ENCODE measurements at places on chromosomes 3 and 15. TPM values are rescaled to one million over a fixed set of nuclear protein-coding genes. Genes with fewer than 3 reads are reported as not detected.

The ALG1L2 gene
- polyA plus RNA-seq = not detected

The GOLGA8H gene
- polyA plus RNA-seq = 0.81 TPM

The LRIG1 gene
- 80.2 TPM for polyA plus RNA-seq

The BTLA gene
- 0.09 TPM for polyA plus RNA-seq

The GCNT3 gene
- 0.02 TPM for polyA plus RNA-seq

The TNFAIP8L3 gene
- 3.0 TPM for polyA plus RNA-seq

The BCHE gene
- polyA plus RNA-seq = 8.4 TPM

The CHRNA3 gene
- polyA plus RNA-seq = 0.11 TPM

The DPPA2 gene
- polyA plus RNA-seq = not detected

The SLC9C1 gene
- polyA plus RNA-seq = 0.14 TPM

DNA sequence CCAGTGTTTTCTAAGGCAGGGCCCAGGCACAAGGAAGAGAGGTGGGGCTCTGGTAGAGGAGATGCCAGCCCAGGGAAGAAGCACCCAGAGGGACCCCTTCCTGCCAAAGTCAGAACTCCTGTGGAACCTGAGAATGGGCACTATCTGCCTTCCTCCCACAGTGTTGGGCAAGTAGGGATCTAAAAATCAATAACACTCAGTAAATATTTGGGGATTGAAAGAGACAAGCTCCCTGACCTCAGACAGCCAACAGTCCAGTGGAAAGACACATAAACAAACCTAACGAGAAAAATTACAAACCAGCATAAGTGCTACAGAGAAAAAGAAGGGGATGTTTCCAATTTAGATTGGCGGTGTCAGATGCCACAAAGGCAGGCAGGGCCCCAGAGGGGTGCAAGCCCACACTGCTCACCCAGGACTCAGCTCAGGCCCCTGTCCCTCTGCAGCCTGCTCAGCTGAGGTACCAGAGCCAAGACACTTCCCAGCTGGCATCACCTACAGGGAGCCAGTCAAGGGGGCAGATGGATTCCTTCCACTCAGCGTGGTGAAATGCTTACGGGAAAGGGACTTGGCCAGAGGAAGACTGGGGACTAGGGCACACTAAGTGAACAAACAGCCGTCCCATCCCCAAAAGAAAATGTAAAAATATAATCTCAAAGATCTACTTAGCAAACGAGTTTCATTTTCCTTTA lies 15.9 kb downstream of the ADCY5 start:
- DNase-seq = no peak

GRCh38 chr3:62325896-62326295 lies 47.5 kb downstream of the FEZF2 start:
- DNase-seq = no peak

GRCh38 chr3:175192536-175192935 lies 333.4 kb downstream of the NAALADL2 start:
- no peak for DNase-seq

GRCh38 chr3:71671216-71671845 lies 53.9 kb downstream of the EIF4E3 start:
- no peak for DNase-seq

GRCh38 chr15:72961346-72961745 lies 90.9 kb upstream of the NEO1 start:
- no peak for DNase-seq

DNA sequence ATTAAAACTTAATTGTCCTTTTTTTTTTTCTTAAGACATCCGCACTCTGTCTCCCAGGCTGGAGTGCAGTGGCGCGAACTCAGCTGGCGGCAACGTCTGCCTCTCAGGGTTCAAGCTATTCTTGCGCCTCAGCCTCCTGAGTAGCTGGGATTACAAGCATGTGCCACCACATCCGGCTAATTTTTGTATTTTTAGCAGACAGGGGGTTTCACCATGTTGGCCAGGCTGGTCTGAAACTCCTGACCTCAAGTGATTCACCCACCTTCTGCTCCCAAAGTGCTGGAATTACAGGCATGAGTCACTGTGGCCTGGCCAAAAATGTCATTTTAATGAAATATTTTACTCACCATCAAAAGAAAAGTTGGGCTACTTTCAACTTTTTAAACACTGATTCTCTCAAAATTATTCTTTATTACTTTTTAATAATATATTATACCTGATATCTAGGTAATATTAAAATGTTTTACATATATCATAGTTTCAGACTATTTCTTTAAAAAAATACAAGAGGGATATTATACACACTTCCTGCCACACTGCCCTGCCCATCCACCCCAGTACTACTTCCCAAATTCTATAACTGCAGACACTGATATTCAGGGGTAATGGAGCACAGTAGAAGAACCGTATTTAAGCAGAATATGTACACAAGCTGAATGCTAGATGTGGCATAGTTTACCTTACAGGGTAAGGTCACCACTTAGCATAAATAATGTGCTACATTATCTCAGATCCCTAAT lies 723.9 kb upstream of the ZNF385D start:
- no peak for DNase-seq

DNA sequence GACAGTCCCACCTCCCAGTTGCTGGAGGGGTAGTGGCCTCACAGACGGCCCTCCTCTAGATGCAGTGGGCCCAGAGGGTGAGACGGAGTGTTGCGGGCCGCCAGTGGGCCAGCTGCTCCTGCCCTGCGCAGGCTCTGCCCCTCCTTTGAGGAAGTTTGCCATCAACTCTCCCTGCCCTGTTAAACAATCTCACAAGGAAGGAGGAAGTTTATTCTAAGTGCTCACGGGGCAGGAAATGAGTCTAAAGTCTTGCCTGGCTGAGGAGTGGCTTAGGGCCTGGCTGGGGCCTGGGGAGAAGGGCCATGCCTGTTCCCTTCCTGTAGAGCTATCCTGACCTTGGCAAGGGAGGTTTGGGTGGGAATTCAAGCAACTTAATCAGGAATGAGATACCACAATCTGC lies at the start of gene FAM3D:
Gene FAM3D (minus strand): TSS at position 92 of the 400 bp plus-strand sequence. CDS start 11,211 bp downstream, outside the sequence.
- DNase-seq = peak; percentile 64

DNA sequence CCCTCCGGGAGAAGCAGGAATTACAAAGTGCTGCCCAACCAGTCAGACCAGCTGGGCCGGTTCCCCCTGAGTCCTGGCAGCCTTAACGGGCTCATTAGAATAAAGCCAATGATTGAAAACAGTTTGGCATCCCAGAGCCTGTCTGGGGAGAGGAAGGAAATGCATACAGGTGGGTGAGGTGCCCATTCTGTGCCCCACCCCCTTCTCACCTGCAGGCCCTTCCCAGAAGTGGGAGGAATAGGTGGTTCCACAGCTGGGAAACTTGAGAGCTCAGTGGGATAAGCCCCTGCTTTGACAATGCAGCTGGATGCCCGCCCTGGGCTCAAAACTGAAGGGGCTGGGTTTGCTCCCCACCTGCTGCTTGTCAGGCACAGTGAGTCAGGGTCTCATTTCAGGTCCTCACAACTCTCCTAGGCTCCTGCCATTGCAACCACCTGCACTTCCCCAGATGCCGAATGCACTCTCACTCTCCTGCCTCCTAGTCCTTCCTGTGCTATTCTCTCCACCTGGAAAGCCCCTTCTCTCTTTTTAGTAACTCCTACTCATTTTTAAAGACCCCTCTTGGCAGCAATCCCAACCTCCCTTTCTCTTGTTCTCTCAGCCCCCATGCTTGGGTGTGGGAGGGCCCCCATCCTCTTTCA lies 5.5 kb upstream of the BUB1B start:
- no peak for DNase-seq

GRCh38 chr15:41797201-41797944 lies 23.1 kb downstream of the MAPKBP1 start:
- no peak for DNase-seq

DNA sequence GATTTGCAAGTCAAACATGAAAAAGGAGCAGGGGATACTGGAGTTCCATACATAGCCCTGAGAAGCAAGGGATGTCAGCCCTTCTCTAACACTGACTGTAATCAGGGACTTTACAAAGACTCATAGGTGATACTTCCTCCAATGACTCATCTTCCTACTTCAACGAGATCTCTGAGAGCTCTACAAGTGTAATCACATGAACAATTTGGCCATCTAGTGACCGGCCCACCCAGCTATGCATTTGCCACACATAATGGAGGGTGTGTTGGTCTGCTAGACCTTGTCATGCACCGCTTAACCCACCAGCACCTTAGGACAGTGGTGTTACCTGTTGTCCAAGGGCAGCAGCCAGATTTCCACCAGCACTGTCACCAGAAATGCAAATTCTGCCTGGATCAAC lies 75.3 kb downstream of the NCEH1 start:
- DNase-seq = no peak

DNA sequence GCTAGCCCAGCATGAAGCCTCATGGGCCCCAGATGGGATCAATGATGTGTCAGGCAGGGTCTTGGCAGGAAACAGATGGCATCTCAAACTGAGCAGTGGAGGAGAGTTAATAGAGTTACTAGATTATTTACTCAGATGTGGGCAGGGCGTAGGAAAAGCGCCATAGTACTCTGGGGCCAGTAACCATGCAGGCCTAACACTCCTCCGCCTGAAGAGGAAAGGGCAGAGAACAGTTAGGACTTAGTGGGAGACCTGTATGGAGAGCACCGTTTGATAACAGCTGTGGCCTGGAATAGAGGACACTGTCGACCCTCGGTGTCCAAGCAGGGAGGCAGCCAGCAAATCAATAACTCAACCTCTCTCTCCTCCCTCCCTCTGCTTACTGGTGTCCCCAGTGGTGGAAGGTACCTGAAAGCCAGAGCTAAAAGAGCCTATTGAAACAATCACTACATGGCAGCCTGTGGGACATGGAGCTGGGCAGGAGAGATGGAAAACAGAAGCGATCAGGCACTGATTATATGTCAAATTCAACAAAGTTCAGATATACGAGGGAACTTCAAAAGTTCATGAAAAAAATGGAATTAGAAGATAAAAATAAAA lies 111.4 kb upstream of the CCNL1 start:
- no peak for DNase-seq

- DNase-seq = no peak
Observed at GRCh38 chr15:66269326-66270090, 16.0 kb upstream of the MEGF11 start.

DNA sequence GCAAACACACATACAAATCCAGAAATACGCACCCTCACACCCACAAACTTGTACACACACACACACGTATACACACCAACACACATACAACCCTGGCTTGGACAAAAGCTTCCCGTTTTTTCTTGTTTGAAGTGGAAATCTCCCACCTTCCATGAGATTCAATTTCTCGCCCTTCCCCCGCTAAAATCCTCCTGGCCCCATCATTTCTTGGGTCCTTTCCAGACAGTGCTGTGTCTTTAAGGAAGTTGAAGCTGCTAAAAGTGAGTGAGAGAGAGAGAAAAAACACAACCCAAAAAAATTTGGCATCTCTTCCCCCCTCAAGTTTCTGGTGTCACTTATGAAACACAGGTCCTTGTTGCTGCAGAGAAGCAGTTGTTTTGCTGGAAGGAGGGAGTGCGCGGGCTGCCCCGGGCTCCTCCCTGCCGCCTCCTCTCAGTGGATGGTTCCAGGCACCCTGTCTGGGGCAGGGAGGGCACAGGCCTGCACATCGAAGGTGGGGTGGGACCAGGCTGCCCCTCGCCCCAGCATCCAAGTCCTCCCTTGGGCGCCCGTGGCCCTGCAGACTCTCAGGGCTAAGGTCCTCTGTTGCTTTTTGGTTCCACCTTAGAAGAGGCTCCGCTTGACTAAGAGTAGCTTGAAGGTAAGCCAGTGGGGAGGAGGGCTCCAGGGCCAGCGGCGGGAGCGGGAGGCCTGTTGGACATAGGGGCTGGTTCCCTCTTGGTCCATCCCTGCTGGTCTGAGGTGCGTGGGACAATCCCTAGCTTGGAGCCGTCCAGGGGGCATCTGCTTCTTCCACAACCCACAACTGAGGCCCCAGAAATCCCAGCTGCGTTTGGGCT lies at the start of gene ISLR:
Gene ISLR (plus strand): TSS at position 331 of the 839 bp plus-strand sequence. CDS start 1,149 bp downstream, outside the sequence.
- peak; percentile 57 for DNase-seq

DNA sequence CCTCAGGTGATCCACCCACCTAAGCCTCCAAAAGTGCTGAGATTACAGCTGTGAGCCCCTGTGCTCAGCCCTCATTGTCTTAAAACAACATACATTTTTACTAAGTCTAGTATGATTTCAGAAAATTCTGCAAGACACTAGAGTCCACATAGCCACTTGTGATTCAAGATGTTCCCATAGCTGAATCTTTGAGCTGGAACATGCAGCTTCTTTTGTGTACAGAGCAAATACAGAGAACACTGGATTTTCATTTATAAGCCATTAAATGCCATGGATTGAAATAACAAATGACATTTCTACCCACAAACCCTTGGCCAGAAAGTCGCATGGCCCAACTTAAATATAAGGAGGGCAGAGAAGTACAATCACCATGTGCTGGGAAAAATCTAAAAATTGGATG lies 1489.2 kb upstream of the GBE1 start:
- no peak for DNase-seq

GRCh38 chr3:106345353-106346027 lies 476.7 kb upstream of the CBLB start:
- DNase-seq = no peak

GRCh38 chr3:135991621-135992020 lies 26.1 kb downstream of the PPP2R3A start:
- no peak for DNase-seq

- no peak for DNase-seq
Observed at GRCh38 chr15:76787273-76787672, 117.9 kb downstream of the SCAPER start.

DNA sequence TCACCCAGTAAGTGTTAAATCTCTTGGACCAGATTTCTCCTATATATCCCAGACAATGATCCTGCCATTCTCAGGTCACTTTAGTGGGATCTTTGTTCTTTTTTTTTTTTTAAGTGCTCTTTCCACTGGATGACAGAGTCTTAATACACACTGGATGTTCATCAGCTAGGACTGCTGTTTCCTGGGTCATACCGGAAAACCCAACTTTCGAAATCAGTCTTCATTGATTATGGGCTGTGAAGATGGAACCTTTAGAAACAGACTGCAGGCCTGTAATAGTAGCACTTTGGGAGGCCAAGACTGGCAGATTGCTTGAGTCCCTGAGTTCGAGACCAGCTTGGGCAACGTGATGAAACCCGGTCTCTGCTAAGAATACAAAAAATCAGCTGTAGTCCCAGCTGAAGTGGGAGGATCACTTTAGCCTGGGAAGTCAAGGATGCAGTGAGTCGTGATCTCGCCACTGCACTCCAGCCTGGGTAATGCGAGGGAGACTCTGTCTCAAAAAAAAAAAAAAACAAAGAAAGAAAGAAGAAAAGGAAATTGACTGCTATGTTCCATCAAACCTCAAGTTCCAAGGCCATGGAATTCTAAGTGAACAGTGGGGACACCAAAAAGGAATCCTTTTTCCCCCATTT lies 2.3 kb downstream of the EOGT start:
- no peak for DNase-seq

DNA sequence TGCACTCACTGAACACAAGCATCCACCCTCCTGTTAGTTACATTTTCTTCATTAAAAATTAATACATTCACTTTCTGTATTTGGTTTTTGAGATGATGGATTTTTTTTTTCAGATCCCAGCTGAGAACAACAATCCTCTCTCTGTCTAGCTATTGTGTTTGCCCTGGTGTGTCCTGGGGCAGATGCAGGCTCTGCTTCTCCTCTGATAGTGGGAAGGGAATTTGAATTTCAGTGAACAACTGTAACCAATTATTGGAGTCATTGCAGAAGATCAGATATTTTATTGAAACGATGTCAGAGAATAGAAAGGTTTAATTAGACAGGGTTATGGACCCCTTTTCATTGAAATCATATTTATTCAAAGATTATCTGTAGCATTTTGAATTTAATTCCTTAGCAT lies 33.1 kb upstream of the RYR3 start:
- no peak for DNase-seq

- no peak for DNase-seq
Observed at GRCh38 chr3:111594205-111594604, 941 bp downstream of the ZBED2 start.
